ENCODE measurements at places on chromosomes 4 and X.
A peak's percentile ranks its signal among the peaks of the same experiment; 100 is the strongest.

DNA sequence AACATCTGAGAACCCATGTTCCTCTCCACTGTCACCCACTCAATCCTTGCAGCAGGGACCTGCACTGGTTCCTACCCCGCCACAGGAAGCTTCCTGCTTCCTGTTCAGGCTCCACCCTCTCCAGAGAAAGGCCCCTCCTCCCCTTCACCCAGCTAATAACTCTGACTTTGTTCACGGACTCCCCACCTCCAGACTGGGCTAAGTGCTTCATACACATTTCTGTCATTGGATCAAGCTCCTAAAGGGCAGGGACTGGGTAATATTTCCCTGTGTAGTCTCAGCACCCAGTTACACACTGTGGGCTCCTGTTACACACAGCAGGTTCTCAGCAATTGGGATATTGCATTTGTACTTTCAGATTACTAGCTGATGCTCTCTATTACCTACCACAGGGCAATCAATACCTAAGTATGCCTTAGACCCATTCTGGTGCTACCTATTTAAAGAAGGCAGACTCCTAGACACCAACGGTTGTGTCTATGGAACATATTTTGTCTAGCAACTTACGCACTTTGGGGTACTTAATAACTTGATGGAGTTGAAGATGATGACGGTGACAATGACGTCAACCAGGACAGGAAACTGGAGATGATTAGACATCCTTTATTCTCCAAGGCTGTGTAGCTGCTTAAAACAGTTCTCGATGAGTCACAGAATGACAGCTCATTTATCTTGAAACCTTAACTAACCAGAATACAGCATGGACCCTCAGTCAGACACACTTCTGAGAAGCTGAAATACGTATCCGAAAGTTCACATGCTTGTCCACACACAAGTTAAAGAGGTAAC is 58.1 kb downstream of the MAML3 start:
- DNase-seq = peak; percentile 84

- DNase-seq = peak; percentile 49
These were observed 4.5 kb downstream of the G6PD start for GRCh38 chrX:154541896-154542722.

- no peak for DNase-seq
These were observed 51.6 kb downstream of the PTCHD1 start for GRCh38 chrX:23386260-23386659.

- DNase-seq = no peak
These were observed 319 bp upstream of the MAGEH1 start for GRCh38 chrX:55451626-55451989.

DNA sequence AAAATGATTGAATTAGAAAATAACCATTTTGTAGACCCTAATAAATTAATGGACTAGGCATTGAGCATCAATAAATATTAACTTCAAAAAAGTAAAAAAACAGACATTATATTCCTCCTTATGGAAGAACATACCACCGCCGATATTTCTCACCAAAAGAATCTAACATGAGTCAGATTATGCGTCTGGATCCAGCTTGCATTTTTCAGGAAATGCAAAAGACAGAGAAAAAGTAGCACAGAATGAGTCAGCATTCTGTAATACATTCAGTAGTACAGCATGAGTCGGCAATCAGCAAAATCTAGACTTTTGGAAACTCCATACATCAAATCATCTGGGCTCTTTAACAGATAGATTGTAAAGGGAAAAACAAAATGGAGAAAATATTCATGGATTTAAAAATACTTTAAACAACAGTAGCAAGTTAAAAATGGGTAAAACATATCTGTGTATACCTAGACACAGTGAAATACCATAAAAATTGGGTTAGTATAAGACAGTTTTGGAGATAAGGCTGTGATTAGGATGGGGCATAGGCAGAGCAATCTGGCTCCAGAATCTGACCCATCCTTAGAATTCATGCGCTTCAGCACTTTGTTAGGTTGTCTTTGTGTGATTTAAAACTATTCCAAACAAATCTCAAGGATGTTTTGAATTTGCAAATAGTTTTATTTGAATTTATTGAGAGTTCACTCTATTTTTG is 633.0 kb upstream of the FAM241A start:
- no peak for DNase-seq

DNA sequence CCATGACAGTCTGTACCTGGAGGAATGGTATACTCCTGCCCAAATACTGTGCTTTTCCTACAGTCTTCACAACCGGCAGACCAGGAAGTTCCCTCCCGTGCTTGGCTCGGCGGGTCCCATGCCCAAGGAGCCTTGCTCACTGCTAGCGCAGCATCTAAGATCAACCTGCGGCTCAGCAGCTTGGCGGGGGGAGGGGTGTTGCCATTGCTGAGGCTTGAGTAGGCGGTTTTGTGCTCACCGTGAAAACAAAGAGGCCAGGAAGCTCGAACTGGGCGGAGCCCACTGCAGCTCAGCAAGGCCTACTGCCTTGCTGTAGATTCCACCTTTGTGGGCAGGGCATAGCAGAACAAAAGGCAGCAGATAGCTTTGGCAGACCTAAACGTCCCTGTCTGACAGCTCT is 152.7 kb downstream of the TEX11 start:
- DNase-seq = peak; percentile 74

DNA sequence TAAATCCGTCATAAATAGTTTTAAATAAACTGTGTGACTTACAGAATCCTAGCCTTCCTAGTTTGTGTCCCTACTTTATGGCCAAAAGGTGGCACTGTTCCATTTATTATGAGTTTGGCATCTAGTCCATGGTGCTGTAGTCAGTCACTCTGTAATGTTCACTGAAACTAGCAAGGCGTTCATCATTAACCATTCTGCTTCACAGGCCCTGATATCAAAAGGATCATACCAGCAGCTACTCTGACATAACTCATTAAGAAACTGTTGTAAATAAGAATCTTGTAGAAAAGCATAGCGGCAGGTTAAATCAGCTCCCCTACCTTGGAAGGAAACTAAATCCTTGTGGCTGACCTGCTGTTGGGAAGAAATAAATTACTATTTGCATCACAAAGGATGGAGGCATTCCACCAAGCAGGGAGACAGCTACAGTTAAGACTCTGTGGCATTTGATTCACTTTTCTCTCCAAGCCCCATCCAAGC is 919.6 kb upstream of the DIAPH2 start:
- DNase-seq = no peak

GRCh38 chrX:110146521-110146920 is 143.6 kb downstream of the TMEM164 start:
- peak; percentile 48 for DNase-seq

GRCh38 chr4:34182306-34182705 is 2062.0 kb downstream of the ARAP2 start:
- DNase-seq = no peak

Measured in activated CD8-positive, alpha-beta T cell treated with anti-CD3 and anti-CD28 coated beads, Interleukin-2, amount 10 ng/mL, durations not matched to agents 7 days and 5 days (primary cell).